GM03348 (cell line): ENCODE measurements at places on chromosomes 12 and 14.

- peak; percentile 76 for DNase-seq
These were observed 20.1 kb upstream of the TBX3 start for GRCh38 chr12:114704096-114704495.

- DNase-seq, result no peak
These were observed 792.3 kb upstream of the NOVA1 start for GRCh38 chr14:27390155-27390554.

GRCh38 chr14:29637411-29637810 is 290.2 kb downstream of the PRKD1 start:
- DNase-seq, result peak; percentile 36

DNA sequence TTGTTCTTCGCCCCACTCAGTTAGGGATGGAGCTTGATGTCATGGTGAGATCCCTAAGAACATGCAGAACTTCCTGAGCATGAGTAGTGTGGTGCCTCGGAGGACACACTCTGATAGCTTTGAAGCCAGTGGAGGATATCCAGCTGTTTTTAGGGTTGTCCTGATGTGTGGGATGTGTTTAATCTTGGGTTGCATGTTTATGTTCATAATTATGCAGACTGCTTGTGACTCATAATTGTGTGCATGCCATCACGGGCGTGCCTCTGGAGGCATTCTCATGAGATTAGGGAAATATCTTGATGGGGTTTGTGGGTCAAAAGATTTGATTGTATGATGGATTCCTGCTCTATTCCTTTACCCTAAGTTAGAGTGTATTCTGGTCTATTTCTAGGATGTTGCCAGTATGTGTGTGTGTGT is 267.4 kb upstream of the PELI2 start:
- DNase-seq, result peak; percentile 41

DNA sequence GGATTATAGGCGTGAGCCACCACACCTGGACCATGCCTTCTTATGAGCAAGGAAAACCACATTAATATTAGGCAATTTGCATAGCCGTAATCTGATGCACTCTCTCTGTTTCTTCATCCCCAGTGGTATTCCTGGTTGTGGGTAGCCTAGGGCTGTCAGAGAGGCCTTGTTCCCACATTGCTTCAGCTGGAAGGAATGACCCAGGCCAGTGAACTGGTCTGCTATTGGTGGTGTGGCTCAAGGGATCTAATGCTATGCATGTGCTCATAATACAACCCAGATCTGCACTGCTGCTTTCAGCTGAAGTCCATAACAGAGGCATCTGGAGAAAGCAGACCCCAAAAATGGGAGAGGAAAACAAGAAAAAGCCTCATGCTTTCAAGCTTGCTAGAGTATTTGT is 33.1 kb upstream of the G2E3 start:
- DNase-seq, result no peak

GRCh38 chr12:26728205-26729050 is 104.6 kb downstream of the ITPR2 start:
- no peak for DNase-seq

DNA sequence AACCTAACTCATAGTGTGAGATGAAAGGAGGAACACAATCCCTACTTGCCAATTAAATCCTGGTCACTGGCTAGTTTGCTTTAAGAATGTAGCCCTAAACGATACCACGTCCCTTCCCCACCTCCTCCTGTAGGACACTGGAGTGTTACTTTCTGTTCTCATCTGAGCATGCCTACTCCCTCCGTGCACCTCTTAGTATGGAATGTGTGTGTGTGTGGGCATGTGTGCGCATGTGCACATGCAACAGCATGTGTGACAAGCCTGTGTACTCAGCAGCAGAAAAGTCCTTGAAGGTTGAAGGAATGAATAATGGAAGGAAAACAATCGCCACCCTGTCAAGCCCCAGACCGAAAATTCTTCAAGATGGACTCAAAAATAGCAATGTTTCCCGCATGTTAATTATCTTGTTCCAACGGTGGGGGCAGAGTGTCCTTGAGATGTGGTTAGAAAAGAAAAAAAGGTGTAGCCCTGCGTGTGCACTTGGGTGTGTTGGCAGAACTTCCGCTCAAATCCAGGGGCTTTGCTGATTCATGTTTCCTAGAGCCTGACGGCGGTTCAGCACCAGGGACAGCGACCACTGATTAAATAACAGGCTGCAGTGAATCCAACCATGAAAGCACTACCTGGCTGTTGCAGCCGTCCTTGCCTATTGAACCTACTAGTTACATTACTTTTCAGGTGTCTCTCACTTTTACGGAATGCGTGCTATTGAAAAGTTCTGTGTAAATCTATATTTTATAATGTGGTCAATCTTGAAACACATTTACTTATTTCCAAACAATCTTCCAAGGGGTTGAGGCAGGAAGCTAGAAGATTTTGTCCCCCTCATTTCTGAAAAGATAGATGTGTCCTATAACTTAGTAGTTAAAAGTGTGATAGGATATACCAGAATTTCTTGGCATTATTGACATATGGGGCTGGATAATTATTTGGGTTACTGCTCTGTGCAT is 79.8 kb downstream of the SRRM4 start:
- DNase-seq, result peak; percentile 23

- DNase-seq, result peak; percentile 31
These were observed 10.3 kb downstream of the DCP1B start for GRCh38 chr12:1993871-1994371.

DNA sequence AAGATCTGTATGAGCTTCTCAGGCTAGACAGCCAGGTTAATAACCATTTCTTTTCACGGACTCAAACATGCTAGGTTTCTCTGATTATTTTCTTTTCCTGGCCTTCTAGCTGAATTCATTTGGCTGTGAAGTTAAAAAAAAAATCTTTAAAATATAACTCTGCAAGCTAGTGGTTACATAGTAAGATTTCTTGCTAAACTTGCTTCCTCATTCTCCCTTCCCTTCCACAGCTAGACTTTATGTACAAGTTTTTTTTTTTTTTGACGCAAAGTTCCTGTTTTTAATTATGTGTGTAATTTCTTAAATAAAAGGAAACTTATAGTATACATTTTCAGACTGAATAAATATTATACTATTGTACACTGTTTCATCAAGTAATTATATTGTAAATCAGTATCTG is 145.4 kb downstream of the TMTC2 start:
- no peak for DNase-seq

DNA sequence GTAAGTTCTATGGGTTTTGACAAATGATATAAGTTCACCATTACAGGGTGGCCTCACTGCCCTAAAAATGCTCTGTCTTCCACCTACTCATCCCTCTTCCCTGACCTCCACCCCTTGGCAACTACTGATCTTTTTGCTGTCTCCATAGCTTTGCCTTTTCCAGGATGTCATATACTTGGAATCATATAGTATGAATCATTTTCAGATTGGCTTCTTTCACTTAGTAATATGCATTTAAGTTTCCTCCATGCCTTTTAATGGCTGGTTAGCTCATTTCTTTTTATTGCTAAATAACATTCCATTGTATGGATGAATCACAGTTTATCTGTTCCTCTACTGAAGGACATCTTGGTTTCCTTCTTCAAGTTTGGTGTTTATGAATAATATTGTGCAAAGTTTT is 14.0 kb upstream of the PEX5 start:
- DNase-seq, result no peak

GRCh38 chr12:70648191-70648590 is 11.0 kb upstream of the PTPRB start:
- no peak for DNase-seq

GRCh38 chr12:49369411-49370145 is 2.3 kb downstream of the SPATS2 start:
- peak; percentile 76 for DNase-seq

DNA sequence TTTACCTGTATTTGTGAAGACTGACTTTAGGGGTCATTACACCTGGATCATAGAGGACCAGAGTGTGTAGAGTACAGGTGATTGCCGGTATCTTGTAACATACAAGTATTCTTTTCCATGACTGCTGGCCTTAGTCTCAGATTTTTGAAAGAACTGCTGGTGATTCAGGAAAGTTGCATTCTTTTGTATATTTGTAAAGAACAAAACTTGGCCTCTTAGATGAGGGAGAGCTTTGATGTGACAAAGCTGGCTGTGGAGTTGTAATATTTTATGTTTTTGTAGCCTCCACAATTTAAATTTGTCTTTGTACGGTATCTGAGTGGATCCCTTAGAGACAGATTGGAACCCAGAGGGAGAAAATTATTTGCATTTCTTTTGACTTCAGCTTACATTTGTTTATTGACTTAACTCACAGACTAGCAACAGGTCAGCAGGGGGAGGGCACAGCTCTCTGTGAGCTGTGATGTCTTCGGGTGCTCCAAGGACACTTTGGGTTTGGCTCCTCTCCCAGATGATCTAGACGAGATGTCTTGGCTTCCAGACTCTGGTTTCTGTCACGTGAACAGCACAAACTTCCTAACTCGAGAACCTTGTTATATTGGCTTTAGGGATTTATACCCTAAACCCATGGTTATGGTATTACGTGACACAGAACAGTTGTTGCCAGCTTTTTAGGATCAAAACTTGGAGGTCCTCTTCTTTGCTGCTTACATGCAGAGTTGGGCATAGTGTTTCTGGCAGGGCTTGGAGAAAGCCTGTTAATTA is 65.9 kb downstream of the DAAM1 start:
- peak; percentile 67 for DNase-seq
